Activated CD4-positive, alpha-beta T cell treated with anti-CD3 and anti-CD28 coated beads for 36 hours (primary cell): ENCODE measurements at places on chromosomes 3 and 15.
A peak's percentile ranks its signal among the peaks of the same experiment; 100 is the strongest.

- H3K4me3 ChIP-seq, result no peak overlapping the region
- peaks cover 3% of the 10 kb centered on the region for H3K27me3 ChIP-seq
- H3K36me3 ChIP-seq, result no peaks in the 10 kb centered on the region
- DNase-seq, result no peak
- H3K27ac ChIP-seq, result no peak overlapping the region
These were observed 17.4 kb upstream of the SYNM start for GRCh38 chr15:99087405-99087943.

DNA sequence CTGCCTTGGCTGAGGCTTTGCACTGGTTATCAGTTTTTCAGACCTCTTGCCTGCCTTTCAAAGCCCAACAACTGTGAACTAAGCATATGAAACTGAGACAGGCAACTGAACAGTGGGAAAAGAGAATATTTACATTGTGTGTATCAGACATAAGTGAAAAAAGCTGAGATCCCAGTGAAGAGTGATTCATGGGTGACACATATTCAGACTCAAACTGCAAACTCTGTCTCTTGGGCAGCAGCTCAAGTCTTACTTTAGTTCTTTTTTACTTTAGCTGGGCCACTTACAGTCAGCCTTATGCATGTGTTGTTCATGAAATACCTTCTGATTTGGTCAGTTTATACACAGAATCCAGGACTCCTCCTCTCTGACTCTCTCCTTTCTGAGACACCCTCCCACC, 19.2 kb downstream of the SUCLG2 start:
- no peak overlapping the region for H3K4me3 ChIP-seq
- H3K27ac ChIP-seq, result peak overlapping the region; percentile 55
- DNase-seq, result peak; percentile 13

GRCh38 chr15:61764141-61764540, 296.1 kb downstream of the VPS13C start:
- H3K27me3 ChIP-seq, result peaks cover 28% of the 10 kb centered on the region
- no peaks in the 10 kb centered on the region for H3K36me3 ChIP-seq
- DNase-seq, result no peak
- H3K4me3 ChIP-seq, result no peak overlapping the region
- H3K27ac ChIP-seq, result no peak overlapping the region

DNA sequence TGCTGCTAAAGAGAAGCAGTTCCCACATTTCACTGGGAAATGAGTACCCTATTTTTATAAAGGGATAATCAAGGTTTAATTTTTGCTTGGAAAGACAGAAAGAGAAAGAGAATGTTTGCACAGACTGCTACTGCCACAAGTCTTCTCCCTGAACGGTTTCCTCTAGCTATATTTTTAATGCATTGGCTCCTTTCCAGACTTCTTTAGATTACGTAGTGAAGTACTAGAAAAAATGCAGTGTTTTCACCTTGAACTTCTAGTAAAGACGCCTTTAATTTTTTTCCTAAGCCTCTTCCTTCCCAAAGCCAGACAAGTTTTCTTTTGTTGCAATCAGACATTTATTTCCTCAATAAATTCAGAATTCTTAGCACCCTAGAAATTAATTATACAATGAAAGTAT, 248.3 kb upstream of the CCDC54 start:
- DNase-seq, result no peak
- no peaks in the 10 kb centered on the region for H3K4me1 ChIP-seq
- H3K4me3 ChIP-seq, result no peak overlapping the region
- no peak overlapping the region for H3K27ac ChIP-seq
- peaks cover 5% of the 10 kb centered on the region for H3K27me3 ChIP-seq
- H3K36me3 ChIP-seq, result no peaks in the 10 kb centered on the region

DNA sequence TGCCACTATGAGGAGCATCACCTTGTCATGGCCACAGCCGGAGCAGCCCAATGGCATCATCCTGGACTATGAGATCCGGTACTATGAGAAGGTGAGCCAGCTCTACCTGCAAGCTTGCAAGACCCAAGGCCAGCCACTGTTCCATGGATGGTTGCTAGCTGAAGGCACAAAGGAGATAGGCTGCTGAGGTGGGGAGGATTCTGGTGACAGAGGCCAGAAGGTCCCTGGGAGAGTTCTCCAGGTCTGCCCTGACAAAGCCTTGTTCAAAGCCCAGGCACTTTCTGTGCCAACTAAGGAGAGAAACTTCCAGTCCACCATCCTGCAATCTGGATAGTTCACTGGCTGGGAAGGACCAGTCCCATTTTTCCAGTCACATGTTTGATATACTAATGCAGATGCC, 359.1 kb downstream of the EPHB1 start:
- no peak overlapping the region for H3K27ac ChIP-seq
- no peaks in the 10 kb centered on the region for H3K36me3 ChIP-seq
- no peaks in the 10 kb centered on the region for H3K4me1 ChIP-seq

DNA sequence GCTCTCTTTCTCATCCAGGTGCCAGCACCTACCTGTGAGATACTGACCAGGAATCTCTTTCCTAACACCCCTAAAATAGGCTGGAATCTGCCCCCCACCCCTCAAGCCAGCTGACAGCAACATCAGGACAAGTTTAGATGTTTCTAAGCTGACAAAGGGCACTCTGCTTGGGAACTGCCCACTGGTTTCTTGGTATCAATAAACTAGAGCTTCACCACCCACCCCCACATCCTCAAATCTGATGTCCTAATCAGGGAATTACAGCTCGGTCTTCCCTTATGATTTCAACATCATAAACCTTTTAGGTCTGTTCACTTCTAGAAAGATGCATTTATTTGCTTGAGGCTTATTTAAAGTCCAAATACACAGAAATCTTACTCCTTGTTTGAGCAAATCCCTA, 34.7 kb downstream of the CEP19 start:
- no peak overlapping the region for H3K27ac ChIP-seq
- H3K4me3 ChIP-seq, result no peak overlapping the region
- peaks cover 2% of the 10 kb centered on the region for H3K36me3 ChIP-seq
- DNase-seq, result no peak
- H3K27me3 ChIP-seq, result no peaks in the 10 kb centered on the region
- peaks cover 14% of the 10 kb centered on the region for H3K4me1 ChIP-seq

DNA sequence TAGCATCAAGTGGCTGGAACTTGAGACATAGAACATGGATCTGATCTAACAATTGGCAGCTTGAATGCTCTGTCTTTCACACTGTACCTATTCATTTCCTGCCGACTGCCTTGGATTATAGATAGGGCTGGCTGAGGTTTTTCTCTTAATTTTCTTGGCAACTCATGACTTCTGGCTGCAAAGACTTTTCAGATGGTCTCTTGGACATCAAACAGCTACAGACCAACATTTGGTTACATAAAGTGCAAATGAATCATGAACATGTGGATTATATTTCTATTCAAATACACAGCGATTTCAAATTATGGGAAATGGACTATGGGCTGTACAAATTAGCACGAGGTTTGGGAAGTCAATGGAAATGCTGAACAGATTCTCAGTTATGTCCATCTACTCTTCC, 26.2 kb upstream of the IL16 start:
- DNase-seq, result no peak
- H3K4me3 ChIP-seq, result no peak overlapping the region
- no peaks in the 10 kb centered on the region for H3K4me1 ChIP-seq
- H3K27ac ChIP-seq, result no peak overlapping the region

- no peak overlapping the region for H3K4me3 ChIP-seq
- peaks cover 69% of the 10 kb centered on the region for H3K36me3 ChIP-seq
- peak overlapping the region; percentile 62 for H3K27ac ChIP-seq
- H3K27me3 ChIP-seq, result no peaks in the 10 kb centered on the region
- DNase-seq, result no peak
These were observed 44.1 kb downstream of the SLTM start for GRCh38 chr15:58889363-58889762.

- H3K36me3 ChIP-seq, result peaks cover 87% of the 10 kb centered on the region
- no peak for DNase-seq
- H3K27me3 ChIP-seq, result no peaks in the 10 kb centered on the region
- peaks cover 42% of the 10 kb centered on the region for H3K4me1 ChIP-seq
- H3K27ac ChIP-seq, result peak overlapping the region; percentile 97
These were observed 1.1 kb downstream of the CHD2 start for GRCh38 chr15:92901072-92901761.

DNA sequence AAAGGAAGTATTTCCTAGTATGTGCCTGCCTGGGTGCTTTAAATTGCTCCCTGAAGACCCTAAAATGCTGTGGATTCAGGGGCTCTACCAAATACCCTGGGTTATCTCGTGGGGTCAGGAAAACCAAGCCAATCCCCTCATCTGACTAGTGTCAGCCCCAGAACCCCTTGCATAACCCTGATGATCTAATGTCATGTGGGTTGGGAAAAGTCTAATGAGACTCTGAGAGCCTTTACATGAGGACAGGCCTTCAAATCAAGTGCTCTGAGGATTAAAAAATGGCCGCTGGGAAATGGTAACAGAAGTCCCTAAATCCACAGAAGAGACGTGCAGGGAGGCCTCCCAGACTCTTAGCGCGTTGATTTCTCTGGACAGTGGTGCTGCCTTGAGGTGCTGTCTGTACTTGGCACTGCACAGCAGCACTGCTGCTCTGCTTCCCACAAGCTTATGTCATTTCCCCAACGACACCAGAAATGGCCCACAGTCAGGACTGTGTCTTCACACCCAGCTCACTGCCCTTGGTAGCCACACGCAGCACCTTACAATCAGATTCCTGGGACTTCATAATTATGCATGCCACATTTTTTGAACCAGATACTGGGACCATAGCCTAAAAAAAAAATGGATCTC, 16.6 kb downstream of the EIF4E3 start:
- no peak overlapping the region for H3K4me3 ChIP-seq
- no peaks in the 10 kb centered on the region for H3K27me3 ChIP-seq
- peaks cover 8% of the 10 kb centered on the region for H3K36me3 ChIP-seq
- DNase-seq, result no peak

DNA sequence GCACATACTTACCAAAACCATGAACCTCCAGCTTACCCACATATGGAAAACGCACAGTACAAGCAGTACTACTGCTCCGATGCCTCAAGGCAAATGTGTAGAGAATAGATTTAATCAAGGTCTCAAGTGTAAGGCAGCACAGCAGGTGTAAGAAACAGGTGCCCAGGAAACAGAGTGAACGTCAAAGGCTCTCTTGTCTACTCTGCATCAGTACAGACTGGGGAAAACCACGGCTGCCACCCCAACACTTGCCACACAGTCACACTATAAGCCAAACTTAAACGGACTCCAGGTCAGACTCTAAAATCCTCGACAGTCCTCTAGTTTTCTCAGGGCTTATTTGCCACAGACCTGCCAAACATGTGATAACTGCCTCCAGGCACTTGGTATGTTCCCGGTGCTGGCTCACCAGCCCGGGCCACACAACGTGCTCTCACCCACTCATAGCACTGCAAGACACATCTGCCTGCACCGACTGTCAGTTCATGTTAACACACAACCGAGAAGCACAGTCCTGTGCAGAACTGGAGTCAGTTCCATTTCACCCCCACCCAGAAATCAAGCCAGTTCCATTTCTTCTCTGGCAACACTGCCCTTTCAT, 30.6 kb downstream of the ABCC5 start:
- H3K27ac ChIP-seq, result no peak overlapping the region
- H3K27me3 ChIP-seq, result no peaks in the 10 kb centered on the region
- H3K4me1 ChIP-seq, result no peaks in the 10 kb centered on the region
- H3K36me3 ChIP-seq, result peaks cover 16% of the 10 kb centered on the region

DNA sequence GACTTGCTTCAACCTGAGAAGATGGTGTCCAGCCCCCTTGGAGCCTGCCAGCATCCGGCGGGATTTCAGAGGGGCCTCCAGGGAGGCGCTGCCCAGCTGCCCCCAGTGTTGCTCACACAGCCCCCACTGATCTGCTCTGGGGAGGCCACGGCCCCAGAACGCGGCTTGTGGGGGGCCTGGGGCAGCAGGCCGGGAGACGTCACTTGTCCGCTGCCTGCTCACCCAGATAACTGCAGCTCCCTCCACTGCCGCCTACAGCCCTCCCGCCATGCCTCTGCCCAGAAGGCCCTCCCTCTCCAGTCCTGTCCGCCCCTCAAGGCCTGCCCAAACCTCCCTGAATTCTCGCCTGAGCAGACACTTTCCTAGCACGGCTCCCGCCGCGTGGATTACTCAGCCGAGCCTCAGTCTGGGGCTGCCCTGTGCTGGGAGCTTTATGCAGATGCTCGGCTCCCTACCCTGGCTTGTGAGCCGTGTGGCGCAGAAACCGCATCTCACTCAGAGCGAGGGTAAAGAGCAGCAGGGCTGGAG, 17.2 kb upstream of the ADIPOQ start:
- H3K27me3 ChIP-seq, result peaks cover 23% of the 10 kb centered on the region
- DNase-seq, result peak; percentile 81
- peak overlapping the region; percentile 82 for H3K4me3 ChIP-seq
- H3K27ac ChIP-seq, result peak overlapping the region; percentile 63
- H3K36me3 ChIP-seq, result peaks cover 2% of the 10 kb centered on the region

GRCh38 chr3:114022145-114022802, 34.1 kb downstream of the CCDC191 start:
- H3K27ac ChIP-seq, result no peak overlapping the region
- H3K4me1 ChIP-seq, result peaks cover 8% of the 10 kb centered on the region
- H3K27me3 ChIP-seq, result no peaks in the 10 kb centered on the region
- H3K4me3 ChIP-seq, result no peak overlapping the region
- no peak for DNase-seq

GRCh38 chr15:55588070-55588814, at the start of gene PYGO1:
Gene PYGO1, minus strand, starts transcription at chr15:55588345. Its CDS starts 462 bp downstream, at chr15:55587883.
- H3K27ac ChIP-seq, result no peak within 1 kb of the TSS
- peak within 1 kb of the TSS; percentile 49 for H3K4me3 ChIP-seq
- peaks cover 3% of the 10 kb centered on the region for H3K4me1 ChIP-seq
- H3K27me3 ChIP-seq, result peaks cover 34% of the 10 kb centered on the region

DNA sequence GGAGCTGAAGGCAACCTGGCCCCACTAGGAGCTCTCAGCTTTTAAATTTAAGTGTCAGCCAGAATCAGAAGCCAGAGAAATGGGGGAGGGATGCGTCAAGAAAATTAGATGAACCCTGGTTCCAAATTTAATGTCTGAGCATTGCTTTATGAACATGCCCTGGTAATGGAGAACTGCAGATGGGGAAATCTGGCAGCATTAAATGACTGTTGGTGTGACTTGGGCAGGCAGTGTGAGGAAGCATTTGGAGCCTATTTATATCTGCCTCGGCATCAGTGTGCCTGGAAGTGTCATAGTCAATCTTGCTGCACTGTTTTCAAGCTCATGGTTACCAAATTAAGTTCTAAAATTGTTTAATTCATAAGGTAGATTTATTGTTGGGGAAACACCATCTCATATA, 29.0 kb downstream of the NME9 start:
- no peak overlapping the region for H3K27ac ChIP-seq
- no peak overlapping the region for H3K4me3 ChIP-seq
- no peak for DNase-seq
- peaks cover 23% of the 10 kb centered on the region for H3K4me1 ChIP-seq
- peaks cover 23% of the 10 kb centered on the region for H3K36me3 ChIP-seq

- H3K4me1 ChIP-seq, result no peaks in the 10 kb centered on the region
- no peak overlapping the region for H3K27ac ChIP-seq
- no peak for DNase-seq
- H3K27me3 ChIP-seq, result no peaks in the 10 kb centered on the region
- H3K4me3 ChIP-seq, result no peak overlapping the region
These were observed 208.3 kb downstream of the TBC1D2B start for GRCh38 chr15:77869021-77869895.

GRCh38 chr3:16437640-16438039, 75.9 kb downstream of the RFTN1 start:
- H3K27me3 ChIP-seq, result no peaks in the 10 kb centered on the region
- no peak for DNase-seq
- no peak overlapping the region for H3K27ac ChIP-seq
